Activated CD8-positive, alpha-beta memory T cell treated with anti-CD3 and anti-CD28 coated beads, Interleukin-2, amount 10 ng/mL, durations not matched to agents 7 days and 5 days (primary cell): ENCODE measurements at places on chromosomes 2 and 18. TPM values are rescaled to one million over a fixed set of nuclear protein-coding genes. Genes with fewer than 3 reads are reported as not detected.

- DNase-seq: no peak
These were observed 117.6 kb upstream of the APCDD1 start for GRCh38 chr18:10336749-10337350.

GRCh38 chr2:232293191-232293590 lies 85.4 kb upstream of the ALPP start:
- DNase-seq: no peak

The NTSR2 gene
- total RNA-seq: not detected

The MIB1 gene
- 40.5 TPM for total RNA-seq

The MAL gene
- 54.6 TPM for total RNA-seq
